ENCODE measurements at places on chromosomes 5 and 9.

DNA sequence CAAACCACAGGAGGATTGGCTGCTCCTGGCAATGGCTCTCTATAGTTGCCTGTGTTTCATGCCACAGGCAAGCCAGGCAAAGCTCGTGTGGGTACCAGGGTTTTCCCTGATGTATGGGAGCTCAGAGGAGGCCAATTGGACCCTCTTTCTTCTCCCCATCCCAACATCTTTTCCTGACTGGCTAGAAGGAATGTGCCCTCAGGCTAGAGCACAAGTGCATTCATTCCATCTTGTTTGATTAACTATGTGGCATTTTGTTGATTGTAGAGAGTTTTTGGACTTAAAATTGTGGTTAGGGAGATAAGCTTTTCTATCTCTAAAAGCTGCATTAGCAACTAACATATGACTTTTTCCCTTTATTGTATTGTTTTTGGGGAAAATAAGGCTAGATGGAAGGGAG, 561.3 kb downstream of the PSAT1 start:
- H3K27ac ChIP-seq = no peak overlapping the region
- H3K36me3 ChIP-seq = no peaks in the 10 kb centered on the region
- no peak for DNase-seq
- H3K27me3 ChIP-seq = no peaks in the 10 kb centered on the region
- H3K4me1 ChIP-seq = no peaks in the 10 kb centered on the region
- H3K4me3 ChIP-seq = no peak overlapping the region

GRCh38 chr9:15140051-15140450, 167.0 kb downstream of the TTC39B start:
- no peak overlapping the region for H3K27ac ChIP-seq
- H3K4me1 ChIP-seq = peaks cover 8% of the 10 kb centered on the region
- H3K4me3 ChIP-seq = no peak overlapping the region

DNA sequence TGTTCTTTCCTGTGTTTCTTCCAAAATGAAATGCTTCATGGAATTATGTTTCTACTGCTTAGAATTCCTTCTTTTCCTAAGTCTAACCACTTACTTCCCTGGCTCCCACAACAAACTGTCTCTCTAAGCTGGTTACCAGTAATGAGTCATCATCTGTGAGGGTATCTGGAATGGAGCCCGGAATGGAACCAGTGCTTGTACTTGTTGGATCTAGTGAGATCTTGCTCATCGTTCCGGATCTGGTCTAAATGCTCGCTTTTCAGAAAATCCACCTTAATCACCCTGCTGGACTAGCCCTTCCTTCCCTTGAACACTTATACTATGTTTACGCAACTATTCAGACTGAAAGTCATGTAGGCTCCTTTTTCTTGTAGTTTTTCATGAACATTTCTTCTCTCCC, 184.8 kb downstream of the PBX3 start:
- peaks cover 7% of the 10 kb centered on the region for H3K36me3 ChIP-seq
- DNase-seq = no peak
- no peaks in the 10 kb centered on the region for H3K27me3 ChIP-seq
- no peaks in the 10 kb centered on the region for H3K4me1 ChIP-seq
- no peak overlapping the region for H3K4me3 ChIP-seq

DNA sequence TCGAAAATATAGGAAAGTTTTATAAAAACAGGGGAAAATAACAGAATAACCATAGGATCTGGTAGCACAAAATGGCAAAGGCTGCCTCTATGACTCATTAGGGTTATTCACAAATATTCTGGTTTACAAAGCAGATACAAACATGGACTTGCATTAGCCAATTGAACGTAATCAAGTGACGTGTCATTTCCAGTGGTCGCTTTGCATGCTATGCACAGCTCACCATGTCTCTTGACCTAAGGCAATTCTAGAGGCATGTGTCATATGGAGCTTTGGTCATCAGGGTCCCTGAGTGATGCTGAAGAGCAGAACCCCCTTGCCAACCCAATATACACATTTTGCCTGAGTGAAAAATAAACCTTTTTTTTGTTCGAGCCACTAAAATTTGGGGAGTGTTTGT, 158.8 kb downstream of the TMEM161B start:
- no peak overlapping the region for H3K27ac ChIP-seq
- DNase-seq = no peak
- no peaks in the 10 kb centered on the region for H3K4me1 ChIP-seq
- no peak overlapping the region for H3K4me3 ChIP-seq
- H3K27me3 ChIP-seq = no peaks in the 10 kb centered on the region

GRCh38 chr9:2639786-2640185, 18.2 kb downstream of the VLDLR start:
- H3K36me3 ChIP-seq = no peaks in the 10 kb centered on the region
- no peak overlapping the region for H3K4me3 ChIP-seq
- no peaks in the 10 kb centered on the region for H3K27me3 ChIP-seq
- no peak for DNase-seq
- H3K4me1 ChIP-seq = no peaks in the 10 kb centered on the region

GRCh38 chr9:127144670-127145445, 22.4 kb upstream of the ANGPTL2 start:
- no peaks in the 10 kb centered on the region for H3K27me3 ChIP-seq
- no peak overlapping the region for H3K4me3 ChIP-seq
- H3K36me3 ChIP-seq = no peaks in the 10 kb centered on the region

- H3K27ac ChIP-seq = no peak overlapping the region
- DNase-seq = no peak
- no peaks in the 10 kb centered on the region for H3K4me1 ChIP-seq
- no peaks in the 10 kb centered on the region for H3K36me3 ChIP-seq
- H3K27me3 ChIP-seq = no peaks in the 10 kb centered on the region
Observed at GRCh38 chr9:84207491-84207951, 133.0 kb downstream of the SLC28A3 start.

DNA sequence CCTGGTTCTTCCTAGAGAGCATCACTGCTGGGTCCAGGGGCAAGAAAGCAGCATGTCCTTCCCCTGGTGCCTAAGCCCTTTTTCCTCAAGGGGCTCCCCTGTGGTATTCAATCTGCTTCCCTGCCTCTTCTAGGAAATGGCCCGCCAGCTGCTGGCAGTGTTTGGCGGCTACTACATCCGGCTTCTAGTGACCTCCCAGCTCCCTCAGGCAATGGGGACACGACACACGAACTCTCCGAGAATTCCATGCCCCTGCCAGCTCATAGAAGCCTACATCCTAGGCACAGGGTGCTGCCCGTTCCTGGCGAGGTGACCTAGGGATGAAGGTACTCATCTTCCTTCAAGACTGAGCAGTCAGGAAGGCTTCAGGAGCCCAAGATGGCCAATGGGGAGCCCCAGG, 14.6 kb downstream of the TEX53 start:
- H3K27me3 ChIP-seq = no peaks in the 10 kb centered on the region
- peaks cover 13% of the 10 kb centered on the region for H3K36me3 ChIP-seq
- H3K4me3 ChIP-seq = no peak overlapping the region
- DNase-seq = no peak
- no peaks in the 10 kb centered on the region for H3K4me1 ChIP-seq

GRCh38 chr9:83628540-83628939, 5.6 kb downstream of the IDNK start:
- no peak for DNase-seq
- no peaks in the 10 kb centered on the region for H3K36me3 ChIP-seq
- no peaks in the 10 kb centered on the region for H3K27me3 ChIP-seq
- H3K4me3 ChIP-seq = no peak overlapping the region
- no peak overlapping the region for H3K27ac ChIP-seq
- peaks cover 14% of the 10 kb centered on the region for H3K4me1 ChIP-seq

- H3K36me3 ChIP-seq = no peaks in the 10 kb centered on the region
- H3K27me3 ChIP-seq = no peaks in the 10 kb centered on the region
- no peaks in the 10 kb centered on the region for H3K4me1 ChIP-seq
- no peak overlapping the region for H3K27ac ChIP-seq
- H3K4me3 ChIP-seq = no peak overlapping the region
Observed at GRCh38 chr5:61004448-61004847, 59.4 kb downstream of the NDUFAF2 start.

- H3K36me3 ChIP-seq = peaks cover 53% of the 10 kb centered on the region
- DNase-seq = no peak
- H3K4me1 ChIP-seq = no peaks in the 10 kb centered on the region
- no peaks in the 10 kb centered on the region for H3K27me3 ChIP-seq
- no peak overlapping the region for H3K27ac ChIP-seq
Observed at GRCh38 chr5:96751203-96752169, 56.3 kb downstream of the ERAP1 start.

GRCh38 chr5:166979307-166979895, 1312.0 kb upstream of the WWC1 start:
- H3K27me3 ChIP-seq = no peaks in the 10 kb centered on the region
- H3K36me3 ChIP-seq = no peaks in the 10 kb centered on the region
- no peak overlapping the region for H3K27ac ChIP-seq
- DNase-seq = no peak

GRCh38 chr5:161306351-161306995, 240.1 kb downstream of the GABRB2 start:
- no peak overlapping the region for H3K27ac ChIP-seq
- H3K27me3 ChIP-seq = no peaks in the 10 kb centered on the region
- H3K36me3 ChIP-seq = no peaks in the 10 kb centered on the region
- H3K4me3 ChIP-seq = no peak overlapping the region
